Smooth muscle cell of the brain vasculature (primary cell): ENCODE measurements at places on chromosomes 5 and 9.

DNA sequence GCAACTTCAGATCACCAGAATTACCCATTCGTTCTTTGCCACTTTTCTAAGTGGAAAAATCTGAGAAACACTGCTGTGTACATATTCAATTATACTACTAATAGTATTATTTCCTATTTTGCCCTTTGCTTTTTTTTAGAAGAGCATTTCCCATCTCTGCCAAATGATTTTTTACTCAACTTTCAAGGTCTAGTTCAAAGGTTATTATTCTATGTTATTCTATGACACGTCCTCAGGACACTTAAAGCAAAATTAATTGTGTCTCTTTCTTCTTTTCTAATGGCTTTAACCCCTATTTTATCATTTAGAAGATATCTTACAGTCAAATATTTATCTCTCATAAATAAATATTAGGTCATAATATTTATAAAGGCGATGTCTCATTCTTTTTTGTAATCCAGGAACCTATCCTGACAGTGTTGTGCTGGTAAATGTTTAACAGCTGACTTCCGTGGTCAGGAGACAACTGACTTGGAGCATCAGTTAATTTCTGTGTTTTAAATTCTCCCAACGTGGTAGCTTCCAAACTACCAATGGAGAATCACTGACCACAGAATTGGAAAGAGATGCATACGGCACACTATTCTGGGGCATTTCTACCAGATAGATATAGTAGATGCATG is 375.2 kb downstream of the ARRDC3 start:
- no peak for DNase-seq

GRCh38 chr5:124132843-124133242 is 613.6 kb downstream of the ZNF608 start:
- no peak for DNase-seq

DNA sequence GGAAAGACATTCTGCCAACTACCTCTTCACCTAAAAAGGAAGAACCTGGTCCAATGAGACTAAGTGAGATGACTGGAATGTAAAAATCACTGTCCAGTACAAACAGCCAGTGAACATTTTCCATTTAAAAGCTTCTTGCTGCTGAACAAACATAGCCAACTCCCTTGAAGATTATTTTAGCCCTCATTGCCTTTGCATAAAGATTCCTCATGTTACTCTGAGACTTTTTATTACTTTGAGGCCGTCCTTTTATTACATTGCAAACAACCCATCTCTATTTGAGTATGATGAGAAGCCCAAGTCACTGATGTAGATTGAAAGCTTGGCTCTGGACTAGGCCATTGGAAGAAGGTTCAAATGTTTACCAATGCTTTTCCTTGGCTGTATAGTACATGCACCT is 649.8 kb downstream of the CETN3 start:
- DNase-seq: no peak

- no peak for DNase-seq
Observed at GRCh38 chr5:35678661-35679060, 61.0 kb downstream of the SPEF2 start.

DNA sequence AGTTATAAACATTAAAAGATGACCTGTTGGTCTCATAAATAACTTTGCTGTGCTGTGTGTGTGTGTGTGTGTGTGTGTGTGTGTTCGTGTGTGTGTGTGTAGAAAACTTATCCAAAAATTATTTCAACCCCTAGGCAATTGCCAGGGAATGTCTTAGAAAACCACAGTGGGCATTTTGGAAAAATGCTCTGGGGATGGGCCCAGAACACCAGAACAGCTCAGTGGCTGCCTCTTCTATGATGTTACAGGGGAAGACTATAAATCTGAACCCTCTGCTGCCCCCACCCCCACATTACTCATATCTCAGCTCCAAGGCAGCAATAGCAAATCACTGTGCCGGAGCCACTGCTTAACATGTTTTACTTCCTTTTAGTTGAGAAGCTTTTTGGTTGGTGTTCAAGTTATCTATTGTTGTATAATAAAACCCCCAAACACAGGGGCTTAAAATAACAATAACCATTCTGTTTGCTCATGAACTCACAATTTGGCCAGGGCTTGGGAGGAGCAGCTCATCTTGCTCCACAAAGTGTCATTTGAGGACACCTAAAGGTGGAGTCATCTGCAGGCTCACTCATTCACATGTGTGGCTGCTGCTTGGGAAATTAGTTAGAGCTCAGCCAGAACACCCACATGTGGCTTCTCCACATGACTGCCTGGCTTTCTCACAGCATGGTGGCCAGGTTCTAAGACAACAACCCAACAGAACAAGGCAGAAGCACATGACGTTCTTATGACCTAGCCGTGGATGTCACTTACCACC is 40.4 kb downstream of the ACTBL2 start:
- DNase-seq: peak; percentile 76

- no peak for DNase-seq
Observed at GRCh38 chr5:11305245-11305644, 544.2 kb upstream of the DAP start.

DNA sequence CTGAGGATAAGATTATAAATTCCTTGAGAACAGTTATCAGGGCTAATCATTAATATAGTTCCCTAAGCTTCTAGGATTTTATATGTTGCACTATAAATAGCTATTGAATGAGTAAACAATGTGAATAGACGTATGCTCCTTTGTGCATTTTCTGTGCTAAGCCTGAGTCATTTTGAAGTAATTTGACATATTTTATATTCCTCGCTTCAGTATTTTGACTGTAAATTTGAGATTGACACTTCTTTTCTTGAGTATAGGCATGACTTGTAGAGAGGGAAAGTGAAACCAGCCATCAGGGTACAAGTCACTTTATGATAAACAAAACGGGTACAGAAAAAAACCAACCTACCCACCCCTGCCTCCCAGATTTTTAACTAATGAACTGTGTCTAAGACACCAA is 367.7 kb upstream of the PRR16 start:
- DNase-seq: no peak

- DNase-seq: no peak
Observed at GRCh38 chr5:52863715-52864290, 76.1 kb downstream of the ITGA1 start.

- DNase-seq: no peak
Observed at GRCh38 chr5:151553130-151553670, 37.9 kb downstream of the FAT2 start.

- no peak for DNase-seq
Observed at GRCh38 chr5:61754792-61755191, 422.7 kb downstream of the ZSWIM6 start.

DNA sequence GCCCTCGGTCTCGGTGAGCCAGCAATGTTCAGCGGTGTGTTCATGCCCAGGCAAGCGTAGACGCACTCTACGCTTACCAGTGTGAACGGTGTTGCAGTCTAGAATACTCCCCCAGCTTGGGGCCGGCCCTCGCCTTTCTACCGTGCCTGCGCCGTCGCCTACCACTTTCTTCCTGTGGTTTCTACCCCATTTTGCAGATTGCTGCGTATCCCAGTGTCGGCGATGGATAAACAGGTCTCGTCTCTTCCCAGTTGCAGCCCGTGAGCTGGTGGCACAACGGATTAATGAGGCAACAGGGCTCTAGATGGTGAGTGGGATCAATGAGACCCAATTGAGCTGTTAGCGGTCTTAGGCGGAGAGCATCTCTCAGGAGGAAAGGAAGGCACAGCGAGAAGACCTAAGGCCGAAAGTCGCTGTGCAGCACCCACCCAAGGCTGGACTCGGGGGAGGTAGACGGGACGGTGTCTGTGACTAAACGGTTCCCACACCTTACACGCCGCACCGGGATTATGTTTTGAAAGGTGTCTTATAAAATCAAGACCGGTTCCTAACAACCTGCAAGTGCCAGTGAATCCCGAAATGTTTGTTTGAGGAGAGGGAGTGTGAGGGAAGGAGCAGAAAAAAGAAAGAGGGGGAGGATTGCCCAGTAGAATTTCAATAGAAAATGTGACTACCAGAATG is 5.8 kb downstream of the OTP start:
- DNase-seq: no peak

DNA sequence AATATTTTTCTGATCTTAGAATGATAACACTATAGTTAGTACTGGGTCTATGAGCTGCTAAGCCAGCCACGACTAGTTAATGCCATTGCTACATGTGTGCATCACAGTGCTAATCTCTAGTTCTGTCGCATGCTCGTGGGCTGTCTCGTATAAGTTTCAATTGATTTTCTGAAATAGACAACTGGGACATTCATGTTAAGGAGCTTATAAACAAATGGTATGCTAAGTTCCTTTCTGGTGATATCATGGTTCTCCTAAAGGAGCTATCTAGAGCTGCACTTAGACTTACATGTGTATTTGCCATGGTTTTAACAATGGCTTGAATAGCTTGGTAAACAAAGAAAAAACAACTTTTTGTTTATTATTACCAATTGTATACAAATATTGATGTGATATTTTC is 46.2 kb downstream of the F2RL2 start:
- no peak for DNase-seq

DNA sequence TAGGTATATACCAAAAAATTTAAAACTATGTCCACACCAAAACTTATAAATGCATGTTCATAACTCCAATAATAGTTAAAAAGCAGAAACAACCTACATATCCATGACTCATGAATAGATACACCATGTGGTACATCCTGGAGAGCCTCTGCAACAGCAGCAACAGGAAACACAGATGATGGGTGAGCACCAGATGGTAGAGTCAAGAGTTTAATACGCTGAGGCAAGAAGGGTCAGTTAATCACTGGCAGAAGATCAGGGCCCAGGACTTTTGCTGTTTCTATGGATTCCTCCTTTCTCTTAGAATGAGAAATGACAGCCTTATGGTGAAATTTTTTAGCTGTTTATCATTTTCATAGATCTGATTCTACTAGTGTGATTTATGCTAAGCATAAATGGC is 351.8 kb upstream of the ADAMTSL1 start:
- DNase-seq: no peak

DNA sequence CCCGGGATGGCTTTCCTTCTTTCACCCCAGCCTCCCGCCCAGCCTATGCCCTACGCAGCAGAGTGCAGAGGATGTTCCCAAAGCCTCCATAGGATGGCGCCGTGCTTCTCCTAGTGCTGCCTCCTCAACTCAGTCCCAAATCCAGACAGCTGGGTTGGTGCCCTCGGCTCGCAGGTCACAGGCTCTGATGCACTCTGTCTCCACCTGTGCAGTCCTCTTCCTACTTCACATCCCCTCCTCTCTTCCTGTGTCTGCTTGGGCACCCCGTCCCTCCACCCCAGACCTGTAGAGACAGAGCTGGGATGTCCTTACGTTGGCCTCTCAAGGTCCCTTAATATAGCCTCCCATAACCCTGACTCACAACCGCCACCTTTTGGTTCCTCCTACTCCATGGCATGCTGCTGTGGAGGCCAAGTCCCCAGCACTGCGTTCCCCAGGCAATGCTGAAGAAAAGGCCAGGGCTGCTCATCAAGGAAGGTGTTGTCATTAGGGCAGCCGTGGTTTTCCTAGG is 314.4 kb downstream of the GADD45G start:
- DNase-seq: no peak

DNA sequence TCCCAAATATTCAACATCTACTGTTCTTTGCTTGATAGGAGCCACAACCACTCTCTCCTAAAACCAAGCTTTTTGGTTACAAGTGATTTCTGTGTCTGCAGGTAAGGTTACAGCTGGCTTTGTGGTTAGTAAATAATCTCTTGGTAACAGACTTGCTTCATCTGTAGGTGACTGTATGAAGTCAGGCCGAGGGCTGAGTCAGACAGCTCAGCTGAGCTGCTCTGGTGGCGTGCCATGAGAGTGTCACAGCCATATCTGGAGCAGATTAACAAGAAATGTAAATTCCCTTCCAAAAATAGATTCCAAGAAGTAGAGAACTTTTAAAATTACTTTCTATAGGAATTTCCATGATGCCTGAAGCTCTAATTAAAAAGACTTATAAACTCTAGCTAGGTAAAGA is 23.7 kb upstream of the TAS2R1 start:
- peak; percentile 15 for DNase-seq

DNA sequence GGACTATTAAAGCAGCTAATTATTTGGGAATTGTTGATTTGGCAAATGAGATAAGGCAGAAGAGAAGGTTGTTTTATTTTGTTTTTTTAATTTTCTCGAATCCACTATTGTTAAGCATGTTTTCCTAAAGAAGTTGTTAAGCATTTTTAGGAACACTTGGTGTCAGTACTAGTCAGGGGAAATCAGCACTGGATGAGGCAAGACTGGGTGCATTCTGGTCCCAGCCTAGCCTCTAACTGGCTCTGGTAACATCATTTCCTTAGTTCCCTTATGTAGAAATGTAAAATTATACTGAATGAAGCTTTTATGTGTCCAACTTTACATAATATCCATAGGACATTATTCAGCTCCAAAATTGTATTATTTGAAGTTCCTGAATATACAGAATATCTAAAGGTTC is 196.1 kb downstream of the PCSK5 start:
- DNase-seq: no peak

- DNase-seq: no peak
Observed at GRCh38 chr5:144548936-144549335, 378.3 kb downstream of the KCTD16 start.

- no peak for DNase-seq
Observed at GRCh38 chr5:150068472-150068871, 17.9 kb downstream of the CSF1R start.

- DNase-seq: no peak
Observed at GRCh38 chr9:136899196-136899595, 12.9 kb downstream of the TRAF2 start.

- DNase-seq: peak; percentile 9
Observed at GRCh38 chr9:33620738-33621439, 96.8 kb downstream of the ANKRD18B start.

DNA sequence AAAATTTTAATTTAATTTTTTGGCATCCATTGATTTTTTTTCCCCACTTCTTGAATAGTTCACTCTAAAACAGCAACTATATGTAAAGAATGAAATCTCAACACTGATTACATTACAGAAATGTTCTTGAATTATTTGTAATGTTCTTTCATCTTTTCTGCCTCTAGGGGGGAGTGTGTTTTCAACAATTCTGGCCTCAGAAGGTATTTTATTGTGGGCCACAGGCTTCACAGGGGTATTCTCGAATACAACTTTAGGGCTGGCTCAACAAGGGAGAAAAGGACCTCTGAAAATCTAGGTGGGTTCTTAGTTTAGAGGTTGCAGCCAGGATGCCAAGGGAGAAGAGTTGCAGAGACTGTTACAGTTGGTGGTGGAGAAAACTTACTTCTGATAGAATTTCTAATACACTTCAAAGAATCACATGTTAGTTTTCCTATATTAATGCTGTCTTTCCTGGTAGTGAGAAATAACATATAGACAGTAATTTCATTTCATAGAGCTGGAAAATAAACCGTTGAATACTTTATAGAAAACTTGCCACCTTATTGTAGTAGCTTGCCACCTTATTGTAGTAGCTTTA is 3.6 kb upstream of the NPR3 start:
- DNase-seq: no peak
